Stimulated activated CD4-positive, alpha-beta T cell treated with anti-CD3 and anti-CD28 coated beads, Interleukin-4, amount 100 ng/mL, for 1 hour (primary cell): ENCODE measurements at places on chromosomes 12 and 14.
A peak's percentile ranks its signal among the peaks of the same experiment; 100 is the strongest.

- DNase-seq = no peak
Observed at GRCh38 chr14:54444681-54445080, 3.5 kb upstream of the CNIH1 start.

- no peak for DNase-seq
Observed at GRCh38 chr14:57889245-57889644, 23.4 kb upstream of the SLC35F4 start.

GRCh38 chr12:7035463-7035862 lies 17.2 kb upstream of the LPCAT3 start:
- DNase-seq = no peak

DNA sequence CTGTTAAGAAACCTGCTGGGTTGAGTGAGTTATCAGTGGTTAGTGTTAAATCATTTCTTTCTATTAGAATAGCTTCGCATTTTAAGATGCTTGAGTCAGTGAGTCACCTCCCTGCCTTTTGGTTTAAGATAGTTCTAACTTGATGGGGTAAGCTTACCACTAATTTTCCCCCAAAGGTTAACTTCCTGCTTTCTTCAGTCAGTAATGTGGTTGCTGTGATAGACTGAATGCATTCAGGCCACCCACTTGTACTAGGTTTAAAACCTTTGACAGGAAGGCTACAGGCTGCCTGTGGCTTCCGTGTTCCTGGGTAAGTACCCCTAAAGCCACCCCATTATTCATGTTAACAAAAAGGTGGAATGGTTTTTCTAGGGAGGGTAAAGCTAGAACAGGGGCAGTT lies 25.3 kb downstream of the CLEC2A start:
- peak; percentile 5 for DNase-seq

- DNase-seq = no peak
Observed at GRCh38 chr14:82755923-82756322, 1222.3 kb upstream of the SEL1L start.

DNA sequence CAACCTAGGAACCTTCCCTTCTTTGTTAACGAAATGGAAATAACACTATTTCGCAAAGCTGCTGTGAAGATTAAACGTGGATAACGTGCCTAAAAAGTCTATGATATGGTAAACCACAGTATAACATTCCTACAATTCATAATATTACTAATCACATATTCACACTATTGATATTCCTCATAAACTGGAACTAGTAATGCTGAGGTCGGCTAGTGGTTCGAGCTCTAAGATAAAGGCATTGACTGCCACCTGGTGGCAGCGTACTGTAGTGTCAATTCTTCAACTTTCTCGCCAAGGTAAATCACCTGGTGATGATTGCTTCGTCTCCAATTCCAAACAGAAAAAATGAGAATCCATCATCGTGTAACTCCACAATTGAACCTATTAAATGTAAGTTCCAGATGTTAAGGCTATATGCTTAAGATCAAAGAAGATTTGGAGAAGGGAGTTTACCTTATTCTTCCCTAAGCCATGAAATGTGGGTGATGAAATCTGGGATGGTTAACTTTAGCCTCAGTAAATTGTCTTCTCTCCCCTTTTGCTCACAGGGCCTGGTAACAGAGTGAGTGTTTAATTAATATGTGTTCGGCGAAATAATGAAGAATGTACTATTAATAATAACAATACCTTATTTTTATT lies 197.5 kb upstream of the TMEM132C start:
- no peak for DNase-seq

GRCh38 chr12:59149995-59150642 lies 229.8 kb upstream of the LRIG3 start:
- DNase-seq = no peak
